ENCODE measurements at places on chromosomes 5 and 9.

- DNase-seq: no peak
Observed at GRCh38 chr5:81235287-81236072, 2.4 kb downstream of the CKMT2 start.

DNA sequence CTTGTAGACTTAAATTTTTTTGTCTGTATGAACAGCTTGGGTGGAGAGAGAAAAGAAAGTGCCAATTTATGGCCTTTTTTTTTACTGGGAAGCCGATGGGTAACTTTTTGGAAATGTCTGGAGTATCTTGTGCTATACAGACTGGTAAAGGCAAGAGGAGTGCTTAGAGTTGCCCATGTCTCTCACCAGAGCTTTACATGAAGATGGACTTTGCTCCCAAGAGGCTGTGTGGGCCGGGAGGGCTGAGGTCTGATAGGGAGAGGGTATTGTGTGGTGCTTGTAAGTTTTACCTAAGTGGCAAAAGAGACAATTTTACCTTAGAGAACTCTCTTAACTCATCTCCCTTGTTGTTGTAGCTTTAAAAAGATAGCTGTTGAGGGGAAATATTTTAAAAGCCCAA, 203.2 kb downstream of the SEMA6A start:
- DNase-seq: no peak

- no peak for DNase-seq
Observed at GRCh38 chr5:2574155-2574554, 177.3 kb downstream of the IRX2 start.

DNA sequence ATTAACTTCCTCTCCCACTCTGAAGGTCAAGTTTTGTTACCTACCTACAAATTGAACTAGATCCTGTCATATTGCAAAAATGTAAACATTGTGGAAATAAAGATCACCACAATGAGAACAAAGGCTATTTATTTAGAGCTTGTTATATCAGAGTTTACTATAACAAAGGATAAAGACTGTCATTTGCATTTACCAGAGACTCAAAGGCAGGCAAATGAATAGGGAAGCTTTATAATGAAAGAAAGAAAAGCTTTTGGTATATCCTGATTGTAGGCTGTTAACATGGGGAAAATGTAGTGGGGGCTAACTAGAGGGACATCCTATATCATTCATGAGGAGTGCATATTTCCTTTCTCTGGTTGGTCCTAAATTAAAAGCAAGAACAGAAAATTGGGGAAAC, 403.5 kb upstream of the TYRP1 start:
- DNase-seq: no peak

- DNase-seq: no peak
Observed at GRCh38 chr9:84738353-84738752, 68.8 kb downstream of the NTRK2 start.

DNA sequence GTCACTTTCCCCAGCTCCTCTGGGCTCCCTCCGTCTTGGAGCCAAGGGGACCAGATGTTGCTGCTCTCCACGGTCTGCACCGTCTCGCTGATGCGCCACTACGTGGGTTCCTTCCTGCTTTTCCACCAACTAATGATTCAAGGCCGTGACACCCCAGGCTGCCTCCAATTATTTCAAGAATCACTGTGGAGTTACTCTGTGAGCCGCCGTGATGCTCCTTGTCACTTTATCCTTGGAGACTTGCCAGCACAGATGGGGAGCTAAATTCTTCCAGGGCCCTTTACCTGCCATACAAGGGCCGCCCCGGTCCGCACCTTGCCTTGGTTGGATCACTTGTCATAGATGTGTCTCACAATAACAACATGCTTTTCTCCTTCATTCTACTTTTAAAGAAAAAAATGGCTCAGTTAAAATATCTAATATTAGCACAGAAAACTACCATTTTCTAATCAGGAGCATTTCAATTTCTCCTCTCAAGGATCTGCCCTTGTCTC, 202.0 kb downstream of the FSTL4 start:
- no peak for DNase-seq

- DNase-seq: no peak
Observed at GRCh38 chr5:135324897-135325650, 74.0 kb downstream of the MACROH2A1 start.

DNA sequence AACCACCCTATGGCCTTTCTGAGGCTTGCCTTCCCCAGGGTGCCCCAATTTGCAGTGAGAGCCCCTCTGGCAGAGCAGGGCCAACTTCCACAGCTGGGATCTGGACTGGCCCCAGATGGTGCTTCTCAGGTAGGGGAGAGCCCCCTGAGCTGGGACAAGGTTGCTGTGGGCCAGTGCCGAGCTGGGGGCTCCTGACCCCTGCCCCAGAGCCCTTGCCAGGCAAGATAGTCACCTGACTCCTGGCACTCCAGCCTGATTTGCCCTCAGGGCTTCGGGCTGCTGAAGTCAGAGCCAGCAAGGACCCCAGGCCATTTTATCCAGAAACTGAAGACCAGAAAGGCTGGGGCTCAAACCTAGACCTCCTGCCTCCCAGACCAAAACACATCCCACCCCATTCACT, 33.4 kb upstream of the AKNA start:
- no peak for DNase-seq

DNA sequence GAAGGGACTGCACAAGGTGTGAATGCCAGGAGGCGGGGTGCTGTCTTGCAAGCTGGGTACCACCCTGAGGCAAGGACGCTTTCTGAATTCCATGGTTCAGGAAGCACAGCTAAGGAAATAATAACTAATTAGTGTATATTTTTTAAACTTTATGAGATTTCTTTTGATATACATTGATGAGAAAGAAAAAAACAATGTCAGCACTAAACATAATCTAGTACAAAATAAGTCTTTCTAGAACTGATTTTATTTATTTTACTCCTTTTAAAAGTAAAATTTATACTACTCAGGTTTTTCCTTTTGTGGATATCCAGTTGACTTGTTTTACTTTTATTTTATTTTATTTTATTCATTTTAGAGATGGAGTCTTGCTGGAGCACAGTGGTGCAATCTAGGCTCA, 3.6 kb downstream of the DNAJC21 start:
- DNase-seq: no peak

- no peak for DNase-seq
Observed at GRCh38 chr9:106112935-106113334, 418.6 kb downstream of the TMEM38B start.

DNA sequence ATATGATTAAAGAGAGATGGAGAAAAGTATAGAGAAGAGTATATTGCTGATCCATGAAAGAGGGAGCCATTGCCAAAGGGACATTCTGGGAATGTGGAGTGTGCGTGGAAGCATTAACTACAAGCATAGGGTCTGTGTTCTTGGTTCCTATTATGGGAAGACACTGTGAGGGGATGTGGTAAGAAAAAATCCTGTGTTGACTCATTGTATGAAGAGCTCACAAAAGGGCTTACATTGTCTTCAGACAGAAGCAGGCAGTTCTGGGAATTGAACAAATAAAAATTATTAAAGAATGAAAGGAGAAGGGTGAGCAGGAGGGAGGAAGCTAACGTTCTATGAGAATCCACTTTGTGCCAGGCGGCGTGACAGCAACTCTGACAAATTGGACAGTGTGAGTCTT, 250.4 kb upstream of the CHD1 start:
- no peak for DNase-seq

- DNase-seq: no peak
Observed at GRCh38 chr9:84808416-84808815, 138.9 kb downstream of the NTRK2 start.

- no peak for DNase-seq
Observed at GRCh38 chr9:79256691-79257213, 315.0 kb upstream of the TLE4 start.

DNA sequence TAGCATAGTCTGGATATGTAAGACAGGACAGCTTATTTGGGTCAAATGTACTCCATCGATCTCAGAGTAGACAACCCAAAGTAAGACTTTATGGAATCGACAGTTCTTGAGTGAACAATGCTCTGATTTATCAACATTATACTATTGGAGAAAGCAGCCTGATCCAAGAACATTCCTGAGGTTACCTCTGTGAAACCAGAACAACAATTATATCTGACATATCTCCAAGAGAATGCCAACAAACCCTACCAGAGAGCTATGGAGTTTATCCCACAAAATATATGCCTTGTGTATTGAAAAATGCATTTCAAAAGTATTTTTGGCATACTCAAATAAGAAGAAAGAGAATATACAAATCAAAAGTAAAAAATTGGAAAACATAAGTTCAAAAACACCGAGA, 1985.9 kb downstream of the EFNA5 start:
- DNase-seq: no peak

DNA sequence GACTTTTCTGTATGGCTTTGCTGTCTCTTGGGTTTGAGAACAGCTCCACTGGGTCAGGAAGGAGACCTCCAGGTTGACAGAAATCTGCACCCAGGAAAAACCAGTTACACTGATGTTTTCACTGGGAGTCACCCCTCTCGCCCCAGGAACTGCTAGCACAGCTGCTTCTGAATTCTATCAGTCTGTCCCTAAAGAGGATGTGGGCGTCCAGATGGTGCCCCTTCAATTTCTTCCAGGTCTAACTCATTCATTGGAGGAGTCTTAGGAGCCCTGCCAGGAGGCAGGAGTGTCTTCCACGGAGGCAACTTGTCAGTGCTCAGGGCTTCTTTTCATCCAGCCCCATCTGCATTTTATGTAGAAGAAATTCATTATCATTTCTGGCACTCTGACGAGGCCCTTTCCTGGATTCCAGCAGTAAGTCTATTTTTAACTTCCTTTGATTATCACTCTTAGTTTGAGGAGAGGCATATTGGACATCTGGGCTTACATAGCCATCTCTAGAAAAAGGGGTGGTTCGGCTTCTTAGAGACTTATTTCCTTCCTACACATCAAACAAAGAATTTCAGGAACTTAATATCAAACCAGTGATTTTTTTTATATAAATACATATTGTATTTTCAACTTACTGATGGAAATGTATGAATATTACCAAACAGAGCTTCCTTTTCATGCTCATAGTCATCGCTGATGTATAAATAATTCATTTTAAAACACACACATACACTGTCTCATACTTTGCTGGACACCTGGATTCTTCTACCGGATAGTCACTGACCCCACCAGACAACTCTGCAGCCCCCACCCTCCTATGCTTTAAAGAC, 148.8 kb downstream of the IRX2 start:
- no peak for DNase-seq

DNA sequence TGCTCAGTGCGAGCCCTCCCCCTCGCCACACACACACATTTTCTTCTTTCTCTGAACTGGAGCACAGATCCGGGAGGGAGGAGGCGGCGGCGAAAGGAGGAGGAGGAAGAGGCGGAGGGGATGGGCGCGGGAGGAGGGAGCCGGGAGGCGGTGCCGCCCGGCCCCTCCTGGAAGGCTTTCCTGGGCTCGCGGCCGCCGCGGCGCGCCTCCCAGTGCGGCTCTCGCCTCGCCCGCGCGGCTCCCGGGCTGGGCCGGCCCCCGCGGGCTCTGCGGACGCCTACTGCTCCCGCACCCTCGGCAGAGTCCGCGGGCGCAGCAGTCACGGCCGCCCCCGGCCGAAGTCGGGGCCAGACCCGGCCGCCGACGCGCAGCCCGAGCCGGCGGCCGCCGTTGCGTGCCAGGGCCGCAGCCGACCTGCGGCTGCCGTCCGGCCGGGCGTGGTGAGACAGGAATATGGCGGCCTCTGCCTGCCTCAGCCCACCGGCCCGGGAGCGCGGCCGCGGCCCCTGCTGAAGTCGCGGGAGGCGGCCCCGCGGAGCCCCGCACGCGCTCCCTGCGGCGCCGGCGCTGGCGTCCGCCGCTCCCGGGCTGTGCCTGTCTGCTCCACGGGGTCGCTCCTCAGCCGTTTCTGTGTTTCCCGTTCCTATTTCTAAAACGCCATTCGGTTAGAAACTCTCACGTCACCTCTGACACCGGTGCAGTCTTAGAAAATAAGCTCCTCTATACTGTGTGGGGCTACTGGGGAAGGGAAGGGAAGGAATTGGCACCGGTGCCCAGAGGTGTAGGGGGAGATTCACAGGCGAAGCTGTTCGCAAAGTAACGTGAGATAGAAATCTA, 500 bp upstream of the GNAQ start:
- DNase-seq: peak; percentile 94

DNA sequence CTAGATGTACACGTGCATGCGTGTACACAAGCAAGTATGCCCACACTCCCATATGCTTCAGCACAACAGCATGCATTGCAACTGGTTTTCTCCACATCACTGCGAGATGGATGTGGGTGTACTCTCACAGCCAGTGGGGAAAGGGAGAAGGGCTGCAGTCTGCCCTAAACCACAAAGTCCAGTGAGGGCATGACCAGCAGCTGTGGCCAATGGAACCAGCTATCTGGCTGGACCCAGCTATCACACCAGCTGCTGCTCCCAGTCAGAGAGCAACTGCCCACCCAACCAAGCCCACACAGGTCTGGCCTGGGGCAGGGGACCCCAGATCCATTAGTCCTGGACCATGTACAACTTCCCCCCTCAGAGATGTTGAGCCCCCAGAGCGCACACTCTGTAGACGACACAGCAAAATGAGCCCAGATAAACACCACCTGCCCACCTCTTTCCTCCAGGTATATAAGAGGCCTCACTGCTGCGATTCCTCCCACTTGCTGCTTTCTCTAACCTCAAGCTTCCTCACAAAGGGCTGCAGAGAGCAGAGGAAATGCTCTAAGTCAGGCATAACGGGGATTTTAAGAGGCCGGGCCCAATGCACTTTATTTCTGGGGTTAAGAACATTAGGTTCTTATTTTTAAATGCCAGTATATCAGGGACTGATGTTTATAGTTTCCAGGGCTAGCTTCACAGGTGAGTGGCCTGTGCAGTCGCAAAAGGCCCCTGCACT, 39.0 kb downstream of the SHB start:
- DNase-seq: no peak

GRCh38 chr5:58274191-58274590, 185.7 kb downstream of the PLK2 start:
- no peak for DNase-seq

All from GDM1 (cell line).